NCI-H2227 treated with DMSO at 0.1 percent for 48 hours (cell line): ENCODE measurements at places on chromosomes 4 and X.

DNA sequence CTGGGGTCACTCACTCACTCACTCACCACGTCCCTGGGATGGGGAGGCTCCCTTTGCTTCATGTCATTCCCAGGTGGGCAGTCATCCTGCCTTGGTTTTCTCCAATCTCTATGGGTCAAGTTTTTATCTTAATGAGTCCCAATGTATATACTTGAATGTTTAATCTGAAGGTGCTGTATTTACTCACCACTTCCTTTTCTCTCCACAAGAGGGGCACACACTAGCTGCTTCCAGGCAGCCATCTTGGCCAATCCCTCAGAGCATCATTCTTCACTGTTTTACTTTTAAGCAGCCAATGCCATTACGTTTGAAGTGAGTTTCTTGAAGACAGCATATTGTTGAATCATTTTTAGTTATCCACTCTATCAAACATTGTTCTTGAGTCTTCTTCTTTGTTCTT, 153.4 kb upstream of the ARSJ start:
- DNase-seq = no peak

DNA sequence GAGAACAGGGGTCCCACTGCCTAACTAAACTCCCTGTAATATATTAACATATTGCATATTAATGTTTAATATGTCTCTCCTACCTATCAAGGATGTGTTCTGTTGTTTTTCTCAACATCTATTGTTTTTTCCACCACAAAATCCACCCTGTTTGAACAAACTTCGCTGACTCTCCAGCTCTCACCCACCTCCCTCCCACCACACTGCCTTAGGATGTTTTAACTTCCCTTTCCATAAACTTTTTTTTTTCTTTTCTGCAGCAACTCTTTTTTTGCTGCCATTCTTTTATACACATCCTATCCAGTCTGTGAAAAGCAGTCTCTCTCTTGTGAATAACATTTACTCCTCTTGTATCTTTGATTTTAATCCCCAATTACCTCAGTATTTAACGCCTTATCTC, 226.1 kb downstream of the PCDH7 start:
- no peak for DNase-seq

GRCh38 chr4:82123934-82124333, 249.9 kb downstream of the HNRNPD start:
- no peak for DNase-seq

DNA sequence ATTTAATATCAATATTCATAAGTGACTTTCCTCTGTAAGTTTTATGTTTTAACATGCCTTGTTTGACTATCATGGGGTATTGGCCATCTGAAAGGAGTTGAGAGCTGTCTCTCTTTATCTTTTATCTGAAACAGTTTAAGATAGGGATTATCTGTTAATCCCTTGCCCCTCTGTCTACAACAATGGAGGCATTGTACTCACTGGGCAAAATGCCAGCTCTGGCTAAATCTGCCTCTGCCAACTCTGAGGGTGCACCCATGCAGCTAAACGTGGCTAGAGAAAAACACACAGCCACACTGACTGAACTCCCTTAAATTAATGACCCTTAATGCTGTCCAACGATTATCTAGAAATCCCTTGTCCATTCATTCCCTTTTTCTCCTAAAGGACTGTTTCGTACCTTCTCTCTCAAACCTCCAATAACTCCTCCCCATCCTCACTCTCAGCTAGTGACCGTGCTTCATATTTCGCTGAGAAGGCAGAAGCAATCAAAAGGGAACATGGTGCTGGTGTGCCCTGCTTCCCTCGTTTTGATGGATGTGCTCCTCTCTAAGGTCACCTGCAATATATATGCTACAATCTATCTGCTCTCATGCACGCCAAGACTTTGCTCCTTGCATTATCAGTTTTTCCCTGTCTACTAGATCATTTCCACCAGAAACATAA, 10.3 kb downstream of the PHKA2 start:
- peak; percentile 90 for DNase-seq

- no peak for DNase-seq
Observed at GRCh38 chr4:148653681-148654080, 211.5 kb upstream of the NR3C2 start.

- DNase-seq = no peak
Observed at GRCh38 chr4:98688411-98689290, 30.2 kb upstream of the TSPAN5 start.

GRCh38 chr4:94399721-94400120, 52.0 kb upstream of the PDLIM5 start:
- no peak for DNase-seq

DNA sequence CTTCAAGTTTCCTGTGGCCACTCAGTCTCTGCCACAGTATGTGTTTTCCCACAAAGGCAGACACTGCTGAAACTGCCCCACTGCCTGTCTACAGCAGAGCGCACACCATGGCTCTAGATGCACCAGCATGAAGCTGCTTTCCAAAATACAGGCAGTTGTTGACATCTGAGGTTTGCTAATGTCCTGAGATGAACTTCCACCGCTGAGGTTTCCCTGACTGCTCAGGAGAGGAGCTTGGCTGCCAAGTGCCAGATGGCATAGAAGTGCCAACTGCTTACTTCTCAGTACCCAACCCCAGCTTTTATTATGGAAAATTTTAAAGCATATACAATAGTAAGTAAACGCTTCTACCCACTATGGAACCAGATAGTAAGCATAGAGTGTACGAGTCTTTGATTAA, 61.0 kb upstream of the EXOC1L start:
- no peak for DNase-seq

GRCh38 chr4:163196926-163197480, 30.3 kb upstream of the NAF1 start:
- DNase-seq = no peak

DNA sequence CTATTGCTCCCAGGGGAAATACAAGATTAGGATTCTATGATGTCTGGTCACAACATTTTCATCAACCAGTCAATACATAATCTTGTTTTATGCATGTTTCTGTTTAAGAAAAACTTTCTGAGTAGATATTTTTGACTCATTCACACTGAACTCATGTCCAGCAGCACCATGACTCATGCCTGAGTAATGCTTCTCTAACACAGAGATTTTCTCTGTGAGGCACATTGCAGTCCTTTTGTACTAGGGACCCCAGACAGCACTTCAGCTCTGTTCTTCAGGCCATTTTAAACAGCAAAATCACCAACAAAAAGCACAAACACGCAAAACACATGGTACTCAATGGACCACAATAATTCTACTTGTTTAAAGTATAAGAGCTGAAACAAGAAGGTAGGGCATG, 83.6 kb downstream of the MXRA5 start:
- no peak for DNase-seq

DNA sequence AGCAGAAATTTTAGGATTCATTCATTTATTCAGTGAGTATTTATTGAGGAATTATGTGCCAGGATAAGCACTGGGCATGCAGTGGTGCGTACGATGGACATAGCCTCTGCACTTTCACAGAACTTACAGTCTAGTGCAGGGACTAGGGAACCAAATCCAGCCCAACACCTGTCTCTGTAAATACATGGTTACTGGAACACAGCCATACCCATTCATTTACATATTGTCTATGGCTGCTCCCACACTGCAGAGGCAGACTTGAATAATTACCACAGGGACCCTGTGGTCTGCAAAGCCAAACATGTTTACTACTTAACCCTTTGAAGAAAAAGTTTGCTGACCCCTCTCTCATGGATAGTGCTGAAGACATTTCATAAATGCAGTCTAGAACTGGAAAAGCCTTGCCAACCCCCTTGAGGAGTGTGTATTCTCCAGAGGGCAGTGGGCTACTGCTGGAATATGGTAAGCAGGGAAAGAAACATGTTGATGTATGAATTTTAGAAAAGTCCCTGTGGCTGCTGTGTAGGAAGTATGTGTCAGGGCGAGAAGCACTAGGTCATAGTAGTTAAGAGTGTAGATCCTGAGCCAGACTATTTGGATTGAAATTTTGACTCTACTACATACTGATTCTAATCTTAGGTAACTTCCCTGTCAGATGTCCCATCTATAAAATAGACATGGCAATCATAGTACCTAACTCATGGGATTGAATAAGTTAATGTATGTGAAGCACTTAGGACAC, 75.5 kb downstream of the GALNT7 start:
- DNase-seq = no peak

GRCh38 chrX:68746988-68747387, 81.8 kb upstream of the EFNB1 start:
- no peak for DNase-seq

DNA sequence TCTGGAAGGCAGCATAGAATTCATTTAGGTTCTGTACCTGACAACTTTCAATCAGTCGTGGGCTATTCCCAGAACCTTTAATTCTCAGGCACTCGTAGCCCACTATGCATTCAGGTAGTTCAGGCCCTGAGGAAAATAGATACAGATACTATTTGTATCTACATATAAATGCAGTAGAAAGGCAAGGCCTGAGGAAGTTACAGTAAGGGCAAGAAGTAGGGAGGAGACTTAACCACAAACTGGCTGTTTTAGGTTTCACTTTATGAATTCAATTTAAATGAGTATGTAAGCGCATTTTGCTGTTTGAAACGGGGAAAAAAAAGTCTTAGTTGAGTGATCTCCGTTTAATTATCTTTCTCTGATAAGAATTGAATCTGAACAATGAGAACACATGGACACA, 529.4 kb upstream of the ATOH1 start:
- DNase-seq = no peak

- DNase-seq = no peak
Observed at GRCh38 chr4:168881781-168882420, 128.2 kb downstream of the CBR4 start.

DNA sequence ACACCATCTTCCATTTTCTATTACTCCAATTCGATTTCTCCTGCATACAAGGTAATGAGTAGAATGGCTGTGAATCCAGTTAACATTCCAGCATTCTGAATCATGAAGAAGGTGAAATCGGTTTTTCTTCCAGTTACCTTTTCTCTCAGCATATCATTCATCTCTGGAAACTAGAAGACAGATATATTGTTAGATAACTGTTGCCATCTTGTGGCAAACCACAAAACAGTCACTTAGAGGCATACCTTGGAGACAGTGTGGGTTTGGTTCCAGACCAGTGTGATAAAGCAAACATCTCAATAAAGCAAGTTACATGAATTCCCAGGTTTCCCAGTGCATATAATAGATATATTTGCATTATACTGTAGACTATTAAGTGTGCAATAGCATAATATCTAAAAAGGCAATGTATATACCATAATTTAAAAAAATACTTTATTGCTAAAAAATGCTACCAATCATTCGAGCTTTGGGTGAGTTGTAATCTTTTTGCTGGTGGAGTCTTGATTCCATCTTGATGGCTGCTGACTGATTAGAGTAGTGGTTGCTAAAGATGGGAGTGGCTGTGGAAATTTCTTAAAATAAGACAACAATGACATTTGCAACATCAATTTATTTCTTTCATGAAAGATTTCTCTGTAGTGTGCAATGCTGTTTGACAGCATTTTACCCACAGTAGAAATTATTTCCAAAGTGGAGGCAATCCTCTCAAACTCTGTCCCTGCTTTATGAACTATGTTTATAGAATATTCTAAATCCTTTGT, 82.1 kb downstream of the SLC39A8 start:
- DNase-seq = peak; percentile 60

DNA sequence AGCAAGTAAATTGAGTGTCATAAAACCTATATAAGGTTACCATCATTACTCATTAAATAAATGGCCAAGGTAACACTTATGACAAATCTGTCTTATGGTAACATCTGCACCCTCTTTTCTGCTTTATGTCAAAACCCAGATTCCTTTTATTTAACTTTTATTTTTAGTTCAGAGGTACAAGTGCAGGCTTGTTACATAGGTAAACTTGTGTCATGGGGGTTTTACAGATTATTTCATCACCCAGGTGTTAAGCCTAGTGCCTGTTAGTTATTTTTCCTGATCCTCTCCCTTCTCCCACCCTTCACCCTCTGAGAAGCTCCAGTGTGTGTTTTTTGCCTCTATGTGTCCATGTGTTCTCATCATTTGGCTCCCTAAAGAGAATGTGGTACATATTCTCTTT, 930.7 kb downstream of the CCSER1 start:
- DNase-seq = no peak

- DNase-seq = no peak
Observed at GRCh38 chr4:96102541-96103026, 262.7 kb downstream of the PDHA2 start.

DNA sequence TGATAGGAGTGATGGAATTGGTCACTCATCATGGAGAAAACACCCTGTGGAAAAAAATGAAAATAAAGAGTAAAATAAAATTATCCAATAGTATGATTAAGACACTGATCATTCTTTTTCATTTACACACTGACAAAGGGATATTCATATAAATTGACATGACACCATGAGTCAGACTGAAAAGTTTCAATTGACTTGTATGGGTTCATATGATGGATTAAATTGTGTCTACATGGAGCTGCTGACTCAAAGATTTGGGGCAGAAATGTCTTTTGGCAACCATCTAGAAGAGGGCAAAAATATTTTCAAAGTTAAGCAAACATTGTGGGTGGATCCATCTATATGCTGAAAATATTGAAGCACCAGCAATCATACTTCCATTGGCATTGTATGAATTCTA, 153.4 kb upstream of the PPP3CA start:
- DNase-seq = no peak

GRCh38 chr4:151144329-151145072, 45.1 kb downstream of the RPS3A start:
- DNase-seq = no peak

DNA sequence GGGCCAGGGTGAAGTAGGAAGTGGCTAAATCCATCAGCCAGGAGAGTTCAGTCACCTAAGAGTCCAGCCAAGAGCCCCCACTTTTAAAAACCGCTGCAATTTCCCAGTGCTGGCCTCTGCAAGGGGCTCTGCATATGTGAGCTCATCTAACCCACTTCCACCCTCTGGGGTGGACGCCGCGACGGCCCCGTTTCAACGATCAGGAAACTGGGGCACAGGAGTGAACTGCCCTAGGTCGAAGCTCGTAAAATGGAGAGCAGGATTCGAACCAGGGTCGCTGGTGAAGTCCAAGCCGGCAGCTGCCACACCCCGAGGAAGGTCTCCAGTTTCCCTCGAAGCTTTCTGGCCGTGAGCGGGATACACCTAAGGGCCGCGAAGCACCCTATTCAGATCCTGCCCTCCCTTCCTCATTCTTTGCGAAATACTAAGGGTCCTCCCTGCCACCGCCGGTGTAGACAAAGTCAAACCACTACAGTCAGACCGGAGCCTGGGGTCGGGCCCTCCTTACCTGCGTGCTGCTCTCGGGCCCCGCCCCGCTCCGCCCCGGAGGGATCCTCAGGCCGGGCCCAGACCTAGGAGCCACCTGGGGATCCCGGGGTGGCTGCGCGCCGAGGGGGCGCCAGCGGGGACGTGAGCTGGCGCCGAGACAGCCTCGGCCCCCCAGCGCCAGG, 446 bp downstream of the EVC2 start:
- no peak for DNase-seq

DNA sequence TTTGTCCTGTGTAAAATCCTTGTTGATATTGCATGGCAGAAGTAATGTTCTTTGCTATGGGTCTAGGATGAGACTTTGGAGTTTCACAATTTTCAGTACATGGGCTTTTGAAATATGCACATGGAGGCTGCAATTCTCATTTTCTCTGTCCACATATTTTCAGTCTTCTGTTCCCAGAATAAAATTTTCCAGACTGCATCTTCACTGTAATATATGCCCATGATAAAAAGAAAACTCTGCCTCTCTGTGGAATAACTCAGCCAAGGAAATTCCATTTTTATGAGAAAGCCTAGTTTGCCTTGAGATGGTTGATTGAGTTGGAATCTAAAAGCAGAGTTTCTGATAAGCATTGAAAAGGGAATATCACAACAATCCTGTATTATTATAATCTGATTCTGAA, 601.4 kb upstream of the AADAT start:
- DNase-seq = no peak

- DNase-seq = no peak
Observed at GRCh38 chr4:127881563-127881864, 821 bp downstream of the PLK4 start.

GRCh38 chrX:49120091-49120490, 3.4 kb downstream of the GPKOW start:
- no peak for DNase-seq
